Right ventricle myocardium inferior (tissue), 1 donor: ENCODE measurements at places on chromosomes 2 and 18.

DNA sequence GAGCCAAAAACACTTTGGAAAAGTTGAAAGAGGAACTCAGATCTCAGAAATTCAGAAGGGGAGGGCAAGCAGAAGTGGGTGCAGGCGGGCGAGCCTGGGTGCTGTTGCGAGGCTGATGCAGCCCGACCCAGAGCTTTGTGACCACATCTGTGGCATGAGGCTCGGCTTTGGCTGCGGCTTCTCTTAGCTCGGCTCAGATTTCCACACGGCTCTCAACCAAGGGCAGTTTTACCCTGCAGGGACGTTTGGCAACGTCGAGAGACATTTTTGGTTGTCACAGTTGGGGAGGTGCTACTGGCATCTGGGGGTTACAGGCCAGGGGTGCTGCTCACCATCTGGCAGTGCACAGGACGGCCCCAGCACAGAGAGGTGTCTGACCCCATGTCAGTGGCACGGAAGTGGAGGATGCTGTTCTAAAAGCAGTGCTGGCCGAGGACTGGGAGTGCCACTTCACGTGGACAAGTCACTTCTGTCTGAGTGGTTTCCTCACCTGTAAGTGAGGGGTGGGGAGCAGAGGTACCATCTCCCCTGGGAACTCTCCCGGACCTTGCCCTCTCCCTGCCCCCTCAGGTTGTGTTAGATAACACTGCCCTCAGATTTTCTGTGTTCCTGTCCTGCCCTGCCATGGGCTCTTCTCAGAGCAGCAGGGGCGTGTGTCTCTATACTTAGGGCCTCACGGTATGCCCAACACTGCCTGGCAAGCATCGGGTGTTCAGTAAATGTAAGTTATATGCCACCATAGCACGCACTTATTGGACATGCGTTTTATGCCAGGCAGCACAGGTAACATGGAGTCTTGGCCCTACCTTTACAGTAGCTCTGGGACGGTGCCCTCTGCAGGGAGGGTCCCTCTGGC lies 48.7 kb upstream of the FAHD2A start:
- no peak for DNase-seq

- no peak for DNase-seq
Measured at GRCh38 chr18:75492852-75493251, 65.3 kb upstream of the SMIM21 start.

DNA sequence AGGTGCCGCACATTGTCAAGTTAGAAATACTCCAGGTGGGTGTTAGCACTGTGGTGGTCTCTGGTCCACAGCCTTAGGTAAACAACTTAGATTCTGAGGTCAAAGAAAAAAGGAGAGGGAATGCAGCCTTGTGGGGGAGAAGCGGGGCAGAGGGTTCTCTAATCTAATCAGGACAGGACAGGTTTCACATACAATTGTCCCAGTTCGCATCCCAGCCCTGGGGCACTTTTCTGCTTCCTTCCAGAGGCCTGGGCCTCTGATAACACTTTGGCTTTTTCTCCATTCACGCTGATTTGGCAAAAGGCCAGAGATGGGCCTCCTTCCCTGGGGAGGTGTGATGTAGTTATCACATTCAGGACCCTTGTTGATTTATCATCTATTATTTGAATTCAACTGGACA lies 32.5 kb downstream of the SLC1A4 start:
- DNase-seq = no peak

GRCh38 chr2:120405759-120406099 lies 59.8 kb downstream of the INHBB start:
- no peak for DNase-seq

- DNase-seq = no peak
Measured at GRCh38 chr18:75097491-75098225, 111.3 kb downstream of the PTGR3 start.
